ENCODE measurements at places on chromosomes 6 and 20.

DNA sequence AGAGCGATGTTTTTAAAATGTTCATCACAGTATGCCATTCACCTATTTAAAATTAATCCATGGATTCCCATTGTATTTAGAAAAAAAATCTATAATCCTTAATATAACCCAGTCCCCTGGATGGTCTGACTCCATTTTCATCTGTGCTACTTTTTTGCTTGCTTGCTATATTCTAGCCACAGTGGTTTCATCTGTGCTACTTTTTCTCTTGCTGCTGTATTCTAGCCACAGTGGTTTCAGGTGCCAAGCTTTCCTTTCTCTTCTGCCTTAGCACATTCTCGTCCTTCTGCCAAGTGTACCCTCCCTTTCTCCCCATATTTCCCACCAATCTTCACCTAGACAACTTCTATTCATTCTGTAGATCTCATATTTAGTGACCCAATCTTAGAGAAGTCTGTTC, 33.3 kb upstream of the SOX4 start:
- DNase-seq: no peak

- DNase-seq: no peak
These were observed 62.1 kb downstream of the OTOR start for GRCh38 chr20:16810216-16810615.

GRCh38 chr20:54475334-54476168, at the start of gene DOK5:
Gene DOK5 (plus strand): TSS chr20:54475593. CDS start chr20:54475947, 354 bp downstream.
- no peak for DNase-seq

DNA sequence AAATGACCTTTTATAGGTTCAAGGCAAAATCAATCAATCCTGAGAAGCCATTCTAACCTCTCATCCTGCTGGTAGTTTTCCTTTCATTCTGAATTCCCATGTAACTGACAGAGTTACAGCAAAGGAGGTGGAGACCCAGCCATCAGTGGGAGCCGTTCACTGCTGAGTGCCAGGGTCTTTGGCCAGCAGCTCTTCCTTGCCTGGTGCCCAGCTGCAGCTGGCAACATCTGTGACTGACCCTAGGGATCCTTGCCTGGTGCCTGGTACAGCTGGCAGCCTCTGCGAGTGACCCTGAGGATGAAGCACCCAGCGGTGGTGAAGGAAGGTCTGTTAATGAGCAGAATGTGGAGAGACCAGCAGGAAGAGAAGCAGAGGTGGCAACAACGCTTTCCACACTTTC, 314.6 kb downstream of the THBS2 start:
- DNase-seq: no peak

GRCh38 chr6:137013738-137014602, 30.8 kb downstream of the IL20RA start:
- no peak for DNase-seq

DNA sequence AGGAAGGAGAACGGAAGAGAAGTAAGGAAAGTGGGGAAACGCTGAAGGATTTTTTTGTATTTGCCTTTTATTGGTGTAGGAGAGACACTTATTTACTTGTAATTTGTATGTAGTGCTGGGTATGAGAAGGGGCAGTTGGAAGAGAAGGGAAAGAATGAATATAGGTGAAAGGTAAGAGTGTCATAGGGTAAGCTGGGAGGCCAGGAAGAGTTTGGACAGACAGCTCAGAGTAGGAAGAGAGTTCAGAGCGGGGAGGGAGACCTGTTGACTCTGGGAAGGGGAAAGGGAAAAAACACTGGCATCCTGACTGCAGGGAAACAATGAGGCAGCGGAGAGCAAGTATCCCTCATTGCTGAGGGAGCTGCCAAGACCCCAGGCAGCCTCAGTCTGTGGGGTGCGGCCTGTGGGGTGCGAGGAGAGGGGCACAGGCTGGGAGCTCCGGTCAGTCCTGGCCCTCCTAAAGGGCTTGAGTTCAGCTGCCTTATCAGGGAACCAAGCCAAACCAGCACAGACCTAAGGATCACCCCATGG, 3.1 kb downstream of the TRAF3IP2 start:
- no peak for DNase-seq

- DNase-seq: no peak
These were observed 178.4 kb upstream of the ARID1B start for GRCh38 chr6:156598855-156599180.

- no peak for DNase-seq
These were observed 78.2 kb upstream of the FOXO3 start for GRCh38 chr6:108482559-108482958.

DNA sequence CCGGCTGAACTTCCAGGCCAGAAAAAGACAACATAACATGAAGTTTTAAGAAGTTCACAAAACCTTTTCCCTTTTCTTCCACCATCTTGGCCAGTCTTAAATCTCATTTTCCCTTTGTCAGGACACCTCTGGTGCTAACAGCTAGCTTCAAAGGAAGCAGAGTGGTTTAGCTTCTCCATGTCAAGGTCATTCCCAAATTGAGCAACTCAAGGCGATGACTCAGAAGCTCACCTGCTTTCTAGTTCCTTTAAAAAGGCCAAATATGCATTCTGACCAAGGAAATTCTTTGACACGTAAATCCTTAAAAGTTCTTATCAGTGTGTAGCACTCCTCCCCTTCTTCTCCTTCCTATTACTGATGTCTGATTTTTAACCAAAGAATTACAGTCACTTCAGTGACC, 69.6 kb upstream of the VGLL2 start:
- no peak for DNase-seq

GRCh38 chr20:47680804-47681529, 104.3 kb downstream of the SULF2 start:
- DNase-seq: no peak

DNA sequence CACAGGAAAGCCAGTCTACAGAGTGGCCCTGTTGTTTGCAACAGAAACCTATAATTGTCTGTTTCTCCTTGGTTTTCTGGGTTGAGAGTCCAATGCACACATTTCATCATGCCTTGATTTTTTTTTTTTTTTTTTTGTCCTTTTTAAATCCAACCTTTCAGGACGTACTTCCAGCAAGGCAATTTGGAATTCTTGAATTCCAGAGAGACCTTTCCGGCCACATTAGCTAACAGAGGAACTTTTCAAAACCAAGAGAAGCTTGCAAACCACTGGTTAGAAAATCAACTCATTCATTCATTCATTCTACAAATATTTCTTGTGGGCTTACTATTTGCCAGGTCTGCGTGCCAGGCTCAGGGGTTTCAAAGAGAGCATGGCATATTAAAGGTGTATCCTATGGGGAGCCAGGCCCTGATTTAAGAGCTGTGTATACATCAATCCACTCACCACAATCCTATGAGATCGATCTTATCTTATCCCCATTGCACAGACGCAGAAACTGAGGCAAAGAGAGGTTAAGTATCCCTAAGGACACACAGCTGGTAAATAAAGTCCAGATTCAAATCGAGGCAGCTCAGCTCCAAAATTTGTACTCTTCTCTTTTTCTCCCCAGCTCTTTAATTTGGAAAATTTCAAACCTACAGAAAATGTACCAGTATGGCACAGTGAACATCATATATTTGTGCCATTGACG, 43.0 kb downstream of the EYA2 start:
- DNase-seq: no peak

All from CD4-positive, alpha-beta T cell treated with Interleukin-15 for 4 hours (primary cell).